ENCODE measurements at places on chromosomes 5 and 9.
A peak's percentile ranks its signal among the peaks of the same experiment; 100 is the strongest.

GRCh38 chr5:81247441-81247972 is 14.4 kb downstream of the CKMT2 start:
- DNase-seq = no peak

DNA sequence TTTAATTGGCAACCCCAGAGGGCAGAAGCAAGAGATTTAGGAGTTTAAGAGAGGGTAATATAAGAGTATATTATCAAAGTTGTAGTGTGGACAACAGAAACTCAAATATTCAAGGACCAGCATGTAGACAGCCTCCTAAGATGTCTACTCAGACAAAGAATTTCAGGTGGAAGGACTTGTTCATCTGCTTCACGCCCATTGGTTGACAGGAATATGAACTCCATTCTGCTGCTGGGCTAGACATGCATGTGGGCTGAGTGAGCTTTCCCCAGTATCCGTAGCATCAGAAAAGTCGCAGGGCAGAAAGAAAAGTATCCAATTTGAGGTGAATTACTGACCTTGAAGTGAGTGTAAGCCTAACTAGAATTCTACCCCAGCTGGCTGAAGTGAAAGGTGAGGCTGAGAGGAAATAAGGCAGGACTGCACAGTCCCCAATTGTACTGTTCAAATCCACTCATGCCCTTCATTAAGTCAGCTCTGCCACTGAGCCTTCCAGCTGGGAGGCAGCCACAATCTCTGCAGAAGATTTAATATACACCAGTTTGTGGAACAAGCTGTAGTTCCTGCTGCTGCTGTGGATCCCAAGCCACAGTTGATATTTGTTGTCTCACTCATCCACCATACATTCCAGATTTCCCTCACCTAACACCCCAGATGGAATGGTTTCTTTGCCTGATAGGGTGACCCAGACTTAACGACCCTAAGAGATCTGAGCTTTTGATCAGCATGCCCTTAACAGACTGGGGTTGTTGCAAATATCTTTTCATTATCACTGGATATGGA is 41.2 kb downstream of the PDCD1LG2 start:
- DNase-seq = no peak

DNA sequence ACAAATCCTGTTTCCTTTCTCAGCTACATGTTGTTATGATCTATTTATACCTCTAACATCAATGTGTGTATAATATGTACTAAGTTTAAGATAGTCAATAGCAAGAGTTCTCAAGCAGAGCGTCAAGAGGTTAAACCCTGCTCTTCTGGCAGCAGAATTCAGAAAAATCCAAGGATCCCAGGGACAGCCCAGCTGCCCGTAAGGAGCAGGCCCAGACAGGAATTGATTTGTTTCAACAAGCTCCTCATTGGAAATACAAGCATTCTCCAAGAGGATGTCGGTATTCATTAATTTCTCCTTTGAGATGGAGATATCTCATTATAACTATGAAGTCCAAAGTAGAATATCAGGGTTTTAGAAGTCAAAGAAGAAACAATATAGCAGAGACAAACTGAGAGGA is 14.9 kb downstream of the EFNA5 start:
- DNase-seq = no peak

- no peak for DNase-seq
These were observed 41.0 kb downstream of the BASP1 start for GRCh38 chr5:17258431-17258830.

DNA sequence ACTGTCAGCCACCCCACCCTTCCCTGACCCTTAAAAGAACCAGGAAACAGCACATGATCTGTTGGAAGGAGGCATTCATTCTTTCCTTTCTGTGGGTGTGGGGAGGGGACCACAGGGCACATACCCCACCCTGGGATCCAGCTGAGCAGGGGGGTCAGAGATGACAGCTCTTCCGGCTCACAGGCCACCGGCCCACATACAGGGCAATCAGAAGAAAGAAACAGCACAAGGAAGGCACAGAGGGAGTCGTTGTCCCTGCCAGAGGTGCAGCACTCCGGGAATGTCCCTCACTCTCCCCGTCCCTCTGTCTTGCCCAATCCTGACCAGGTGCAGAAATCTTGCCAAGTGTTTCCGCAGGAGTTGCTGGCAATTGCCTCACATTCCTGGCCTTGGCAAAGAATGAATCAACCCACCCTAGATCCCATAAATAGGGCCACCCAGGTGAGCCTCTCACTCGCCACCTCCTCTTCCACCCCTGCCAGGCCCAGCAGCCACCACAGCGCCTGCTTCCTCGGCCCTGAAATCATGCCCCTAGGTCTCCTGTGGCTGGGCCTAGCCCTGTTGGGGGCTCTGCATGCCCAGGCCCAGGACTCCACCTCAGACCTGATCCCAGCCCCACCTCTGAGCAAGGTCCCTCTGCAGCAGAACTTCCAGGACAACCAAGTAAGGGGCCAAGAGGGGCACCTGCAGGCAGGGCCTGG is at the start of gene LCN2:
Gene LCN2, plus strand, starts transcription at position 453 of the 701 bp plus-strand sequence. Its CDS starts 73 bp downstream, at position 526.
- DNase-seq = no peak

- DNase-seq = no peak
These were observed 163.4 kb downstream of the FER start for GRCh38 chr5:108911055-108911454.

GRCh38 chr9:15485836-15486666 is 24.7 kb downstream of the PSIP1 start:
- no peak for DNase-seq

DNA sequence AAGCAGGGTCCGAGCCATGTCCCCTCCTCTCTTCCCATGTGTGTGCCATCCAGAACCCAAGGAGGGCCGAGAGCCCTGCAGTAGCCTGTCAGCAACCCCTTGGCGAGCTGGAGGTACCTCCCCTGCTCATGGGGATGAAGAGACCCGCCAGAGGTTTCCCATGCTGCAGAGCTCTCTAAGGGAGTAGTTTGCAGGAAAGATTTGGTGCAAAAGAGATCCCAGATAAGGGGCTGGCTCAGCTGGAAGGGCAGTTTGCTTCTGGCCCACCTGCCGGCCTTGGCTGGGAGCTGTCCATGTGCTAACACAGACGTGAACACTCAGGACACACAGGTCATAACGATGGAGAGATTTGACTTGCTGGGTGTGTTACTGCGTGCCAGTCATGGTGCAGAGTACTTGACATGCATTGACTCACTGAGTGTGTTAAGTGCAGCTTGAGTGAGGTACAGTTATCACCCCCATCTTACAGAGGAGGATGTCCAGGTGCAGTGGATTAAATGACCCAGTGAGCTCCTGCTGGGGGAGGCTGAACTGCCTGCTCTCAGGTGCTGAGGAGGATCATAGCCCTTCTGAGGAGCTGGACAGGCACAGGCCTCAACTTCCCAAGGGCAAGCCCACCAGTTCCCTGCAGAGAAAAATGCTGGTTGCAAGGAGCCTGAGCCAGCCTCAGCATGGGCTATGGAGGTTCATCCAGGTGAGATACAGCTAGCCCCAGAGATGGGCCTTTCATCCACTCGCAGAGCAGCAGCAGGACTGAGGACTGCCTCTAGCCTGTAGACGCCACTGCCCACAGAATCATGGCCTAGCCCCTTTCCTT is 6.3 kb upstream of the SLC25A48 start:
- DNase-seq = no peak

DNA sequence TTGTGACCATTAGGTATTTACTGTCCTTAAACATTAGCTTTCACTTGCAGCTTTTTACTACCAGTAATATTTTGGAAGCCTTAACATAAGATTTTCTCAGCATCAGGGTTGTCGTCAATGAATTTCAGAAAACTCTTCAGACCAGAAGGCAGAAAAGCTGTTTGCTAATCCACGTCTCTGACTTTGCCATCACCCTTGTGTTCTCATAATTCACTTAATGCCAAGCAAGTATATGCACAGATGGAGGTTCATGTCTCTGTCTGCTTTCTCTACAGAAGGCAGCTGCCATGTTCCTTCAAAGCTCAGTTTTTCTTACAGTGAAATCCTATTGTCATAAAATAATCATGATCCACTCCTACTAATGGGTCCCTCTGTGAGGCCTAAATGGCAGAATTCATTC is 37.7 kb upstream of the LRRC19 start:
- DNase-seq = no peak

DNA sequence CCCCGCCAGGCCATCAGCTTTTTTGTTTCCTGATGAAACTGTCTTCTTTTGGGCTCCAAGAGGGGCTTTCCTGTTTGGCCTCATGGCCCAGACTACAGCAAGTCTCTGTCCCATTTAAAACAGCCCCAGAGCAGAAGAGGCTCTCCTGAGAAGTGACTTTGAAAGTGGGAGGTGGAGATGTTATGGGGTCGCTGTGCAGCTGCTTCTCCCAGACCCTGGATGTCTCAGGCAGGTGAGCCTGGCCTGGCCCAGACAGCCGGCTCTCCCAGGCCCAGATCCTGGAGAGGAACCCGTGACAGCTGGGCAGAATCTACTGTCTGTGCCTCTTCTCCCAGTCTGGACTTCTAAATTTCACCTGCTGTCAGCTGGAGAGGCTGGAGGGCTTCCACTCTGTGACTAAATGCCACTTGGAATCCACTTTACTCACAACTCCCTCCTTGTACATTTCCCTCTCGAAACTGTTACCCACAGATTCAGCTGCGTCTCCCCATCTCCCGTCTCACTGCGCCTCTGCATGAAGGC is 20.6 kb downstream of the FAM78A start:
- DNase-seq = no peak

GRCh38 chr5:97245386-97245785 is 62.3 kb upstream of the RIOK2 start:
- DNase-seq = no peak

GRCh38 chr9:109311286-109311685 is 9.6 kb downstream of the EPB41L4B start:
- no peak for DNase-seq

GRCh38 chr5:17096952-17097695 is 120.3 kb upstream of the BASP1 start:
- DNase-seq = no peak

GRCh38 chr5:3564116-3564515 is 31.5 kb upstream of the IRX1 start:
- DNase-seq = no peak

- DNase-seq = no peak
These were observed 81.4 kb downstream of the NSUN2 start for GRCh38 chr5:6551287-6551954.

DNA sequence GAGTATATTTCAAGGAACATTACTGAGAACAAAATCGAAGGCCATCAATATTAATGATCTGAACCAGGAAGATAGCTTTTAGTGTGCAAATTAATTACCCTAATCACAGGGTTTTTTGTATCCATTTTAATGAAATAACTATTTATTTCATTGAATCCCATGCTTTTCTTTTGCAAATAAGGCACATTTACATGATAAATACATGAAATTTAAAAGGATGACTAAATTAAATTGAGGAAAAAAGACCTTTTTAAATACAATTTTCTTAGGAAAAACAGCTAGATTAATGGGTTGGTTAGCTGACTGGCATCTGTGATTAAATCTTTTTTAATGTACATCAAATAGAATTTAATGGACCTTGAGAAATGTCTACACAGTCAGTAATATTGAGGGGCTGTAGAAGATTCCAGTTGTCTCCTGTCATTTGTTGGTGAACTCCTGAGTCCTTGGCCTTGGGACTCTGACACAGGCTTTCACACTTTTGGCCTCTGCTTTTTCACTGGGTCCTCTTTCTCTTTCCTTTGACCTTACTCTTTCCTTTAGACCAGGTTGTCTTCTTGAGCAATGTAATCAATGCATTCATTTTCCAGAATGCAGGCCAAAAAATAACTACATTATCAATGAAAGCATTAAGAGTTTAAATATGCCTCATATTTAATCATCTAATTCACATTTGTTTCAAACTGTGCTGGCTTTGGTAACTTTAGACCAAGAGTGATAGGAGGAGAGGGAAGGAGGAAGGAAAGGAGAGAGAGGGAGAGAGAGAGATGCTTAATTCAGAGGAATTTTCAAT is 511.5 kb downstream of the ZNF608 start:
- DNase-seq = no peak

DNA sequence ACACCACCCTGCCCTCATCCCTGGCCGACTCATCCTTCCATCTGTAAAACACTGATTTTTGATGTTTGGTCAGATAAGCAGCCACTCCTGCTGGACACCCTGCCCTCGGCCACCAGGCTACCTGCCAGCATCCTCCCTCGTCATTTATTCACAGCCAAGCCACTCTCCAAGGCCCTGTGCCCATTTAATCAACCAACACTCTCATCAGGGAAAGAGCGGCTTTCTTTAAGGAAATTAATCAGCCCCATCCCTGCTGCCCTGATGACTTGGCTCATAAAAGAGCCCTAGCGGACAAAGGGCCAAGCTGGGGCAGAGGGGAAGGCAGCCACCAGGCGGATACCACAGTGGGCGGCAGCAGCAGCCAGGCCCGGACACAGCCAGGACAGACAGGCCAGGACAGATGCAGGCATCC is 52.4 kb downstream of the GOLM1 start:
- no peak for DNase-seq

- no peak for DNase-seq
These were observed 12.9 kb downstream of the ADRA1B start for GRCh38 chr5:159929176-159929575.

DNA sequence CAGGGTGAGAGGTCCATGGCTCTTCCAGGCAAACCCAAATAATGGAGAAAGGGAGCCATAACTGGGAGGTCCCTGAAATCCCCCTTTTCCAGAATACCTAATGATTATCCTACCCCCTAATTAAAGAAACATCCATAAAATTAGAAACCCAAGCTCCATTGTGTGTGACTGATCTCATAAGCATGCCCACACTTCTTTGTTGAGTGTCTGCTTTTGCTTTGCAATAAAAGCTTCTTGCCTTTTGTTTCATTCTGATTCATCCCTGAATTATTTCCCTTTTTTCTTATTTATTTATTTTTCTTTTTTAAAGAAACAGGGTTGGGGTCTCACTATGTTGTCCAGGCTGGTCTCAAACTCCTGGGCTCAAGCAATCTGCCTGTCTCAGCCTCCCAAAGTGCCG is 33.1 kb downstream of the BTF3 start:
- DNase-seq = no peak

DNA sequence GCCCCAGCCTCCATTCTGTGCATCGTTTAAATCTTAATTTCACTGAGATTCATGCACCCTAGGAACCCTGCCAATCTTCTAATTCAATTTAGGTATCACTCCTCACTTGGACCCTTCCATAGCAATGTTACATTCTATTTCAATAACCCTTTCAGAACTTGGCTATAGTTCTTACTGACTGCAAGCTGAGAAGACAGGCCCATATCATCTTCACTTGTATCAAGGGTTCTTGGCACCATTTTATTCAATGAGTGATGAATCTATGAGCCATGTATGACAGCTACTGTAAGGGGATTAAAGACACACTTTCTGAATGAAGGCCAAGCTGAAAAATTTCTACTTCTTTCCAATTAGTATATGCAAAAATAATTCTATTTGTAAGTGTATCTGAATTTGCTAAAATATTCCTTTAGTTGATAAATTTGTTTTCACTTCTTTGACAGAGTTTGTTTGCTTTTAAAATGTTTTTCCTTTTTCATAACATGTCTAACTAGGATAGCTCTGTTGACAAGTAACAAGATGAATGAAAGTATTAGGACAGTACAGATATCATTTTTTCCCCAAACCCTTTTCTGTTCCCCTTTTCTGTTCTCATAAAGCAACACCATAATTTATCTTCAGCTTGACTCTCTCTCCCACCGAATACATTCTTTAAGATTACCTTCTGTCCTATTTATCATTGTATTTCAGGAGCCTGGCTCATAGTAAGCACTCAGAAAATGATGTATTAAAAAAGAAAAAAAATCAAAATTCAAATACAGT is 9.6 kb downstream of the ITGA2 start:
- DNase-seq = no peak

- DNase-seq = no peak
These were observed 40.3 kb upstream of the CDKN2AIPNL start for GRCh38 chr5:134451936-134452505.

- peak; percentile 71 for DNase-seq
These were observed 2.9 kb upstream of the IL17B start for GRCh38 chr5:149381986-149382338.

- no peak for DNase-seq
These were observed 2.7 kb downstream of the CXCL14 start for GRCh38 chr5:135576075-135576599.

- no peak for DNase-seq
These were observed 39.8 kb upstream of the SELENOP start for GRCh38 chr5:42851481-42851880.

All from activated CD4-positive, alpha-beta T cell treated with anti-CD3 and anti-CD28 coated beads for 24 hours (primary cell).